ENCODE measurements at places on chromosomes 2 and 18.

GRCh38 chr2:158004126-158004764 is 97.4 kb upstream of the UPP2 start:
- no peak for DNase-seq

DNA sequence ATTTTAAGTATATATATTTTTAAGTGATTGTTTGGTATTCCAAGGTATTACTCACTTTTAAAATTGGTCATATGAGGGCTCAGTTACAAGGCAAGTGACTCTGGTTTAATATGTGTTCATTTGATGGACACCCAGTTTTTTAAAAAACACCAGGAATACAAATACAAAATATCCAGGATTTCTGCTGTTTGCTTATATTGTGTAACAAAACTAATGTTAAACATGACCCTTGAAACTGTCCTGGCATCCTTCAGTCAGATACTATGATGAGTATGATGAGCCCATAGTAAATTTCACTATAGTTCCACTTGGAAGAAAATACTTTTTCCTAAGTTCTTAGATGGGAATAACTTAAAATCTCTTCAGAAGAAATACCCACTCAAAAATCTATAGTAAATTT is 11.4 kb upstream of the ONECUT2 start:
- no peak for DNase-seq

GRCh38 chr18:66136039-66136438 is 385.2 kb downstream of the CDH7 start:
- DNase-seq = no peak

GRCh38 chr2:189681903-189682302 is 7.4 kb downstream of the ANKAR start:
- no peak for DNase-seq

DNA sequence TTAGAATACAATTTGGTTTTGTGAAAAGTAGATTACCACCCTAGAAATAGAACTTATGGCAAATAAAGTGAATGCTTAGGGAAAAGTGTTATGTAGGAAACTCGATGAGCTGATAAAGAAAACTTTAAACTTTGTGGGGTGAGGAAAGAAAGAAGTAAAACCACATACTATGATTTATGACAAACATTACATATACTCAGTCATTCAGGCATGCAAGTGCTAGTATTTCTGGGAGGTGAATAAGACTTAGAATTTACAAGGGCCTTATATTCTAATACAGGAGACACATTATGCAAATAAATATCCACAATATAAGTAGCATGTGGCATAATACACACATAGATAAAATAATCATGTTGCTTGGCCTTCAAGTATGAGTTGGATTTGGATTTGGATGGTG is 618.1 kb downstream of the XIRP2 start:
- DNase-seq = no peak

DNA sequence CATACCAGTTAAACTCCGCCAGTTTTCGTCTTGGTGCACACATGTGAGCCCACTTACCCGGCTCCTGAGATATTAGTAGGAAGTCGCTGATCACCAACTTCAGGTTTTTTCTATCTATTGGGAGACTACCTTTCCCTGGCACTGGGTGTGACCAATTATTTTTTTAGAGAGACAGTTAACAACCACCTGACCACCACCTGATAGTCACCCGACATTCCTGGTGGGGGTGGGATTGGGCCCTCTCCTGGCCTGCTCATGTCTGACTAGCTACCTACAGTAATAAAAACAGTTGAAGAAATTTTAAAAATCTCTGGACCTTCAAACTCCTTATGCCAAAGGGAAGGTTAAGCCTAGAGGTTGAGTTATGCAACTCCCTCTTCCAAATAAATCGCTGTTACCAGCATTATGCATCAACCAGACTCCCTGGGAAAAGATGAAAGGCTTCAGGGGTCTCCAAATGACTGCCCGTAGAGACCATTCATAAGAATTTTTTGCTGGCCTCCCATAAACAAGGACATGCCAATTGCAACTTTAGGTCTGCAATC is 27.8 kb downstream of the CREG2 start:
- no peak for DNase-seq

- DNase-seq = no peak
Measured at GRCh38 chr18:28736951-28737350, 560.0 kb upstream of the CDH2 start.

DNA sequence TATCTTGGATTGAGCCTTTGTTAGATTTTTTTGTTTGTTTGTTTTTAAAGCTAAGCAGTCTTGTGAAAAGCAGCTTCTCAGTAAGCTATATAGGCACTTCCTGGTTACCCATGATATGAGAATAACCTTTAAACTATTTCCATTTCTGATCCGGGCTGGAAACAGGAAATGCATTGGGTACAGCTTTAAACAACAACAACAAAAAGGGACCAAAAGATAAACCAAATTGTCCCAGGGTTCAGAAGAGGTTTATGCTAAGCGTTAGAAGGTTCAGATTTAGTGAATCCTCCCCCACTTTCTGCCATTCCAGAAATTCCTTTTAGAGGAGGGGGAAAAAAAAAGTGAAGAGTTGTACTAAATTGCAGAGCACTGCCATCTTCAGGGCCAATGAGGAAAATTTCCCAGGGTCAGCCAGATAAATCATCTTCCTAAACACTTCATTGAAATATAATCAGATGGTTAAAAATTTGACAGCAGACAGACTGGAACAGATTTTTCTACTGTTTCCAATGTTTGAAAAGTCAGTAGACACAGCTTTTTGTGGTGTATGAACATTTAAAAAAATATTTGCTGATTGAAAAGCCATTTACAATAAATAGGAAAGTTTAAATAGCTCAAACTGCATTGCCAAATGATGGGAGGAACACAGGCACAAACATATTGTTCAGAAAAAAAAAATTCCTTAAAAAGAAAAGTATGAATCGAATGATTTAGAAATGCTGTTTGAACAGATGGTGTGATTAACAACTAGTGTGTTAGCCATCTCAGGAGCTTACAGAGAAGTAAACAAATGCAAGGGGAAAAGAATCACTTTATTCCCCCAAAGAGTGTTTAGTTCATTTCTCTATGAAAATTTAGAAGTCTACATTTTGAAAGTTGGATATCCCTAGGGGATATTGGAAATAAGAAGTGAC is 189.9 kb upstream of the TANK start:
- no peak for DNase-seq
